ENCODE measurements at places on chromosomes 2 and 18.

DNA sequence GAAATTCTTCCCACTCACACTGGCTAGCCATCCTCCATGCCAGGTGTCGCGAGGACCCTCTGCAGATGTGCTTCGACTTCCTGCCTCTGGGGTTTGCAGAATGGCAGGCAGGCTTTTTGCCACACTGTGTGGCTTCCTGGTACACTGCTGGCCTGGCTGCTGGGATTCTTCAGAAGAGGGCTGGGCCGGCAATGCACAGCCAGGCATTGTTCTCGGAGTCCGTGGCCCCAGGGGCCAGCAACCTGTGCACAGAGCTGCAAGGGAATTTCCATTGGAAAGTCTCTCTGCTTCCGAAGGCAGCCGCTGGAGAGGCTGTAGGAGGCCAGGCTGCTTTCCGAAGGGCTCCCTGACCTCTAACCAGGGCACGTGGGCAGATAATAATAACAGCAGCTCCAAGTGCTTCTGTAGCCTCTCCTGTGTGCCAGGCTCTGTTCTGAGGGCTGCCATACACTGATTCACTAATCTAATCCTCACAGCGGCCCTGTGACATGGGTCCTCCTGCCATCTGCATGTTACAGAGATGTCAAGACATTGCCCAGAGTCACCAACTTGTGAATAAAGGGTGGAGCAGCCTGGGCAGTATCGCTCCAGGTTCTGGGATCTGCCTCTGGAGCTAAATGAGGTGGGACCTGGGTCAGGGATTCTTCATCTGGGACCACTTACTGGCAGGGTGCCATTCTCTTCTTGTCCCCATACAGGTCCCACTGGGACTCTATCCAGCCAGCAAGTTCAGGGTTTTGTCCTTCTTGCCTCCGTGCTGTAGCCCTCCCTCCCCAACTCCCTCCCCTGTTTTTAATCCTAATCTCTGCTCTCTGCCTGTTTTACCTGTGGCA lies 5.0 kb downstream of the LDLRAD4 start:
- DNase-seq, result peak; percentile 12

DNA sequence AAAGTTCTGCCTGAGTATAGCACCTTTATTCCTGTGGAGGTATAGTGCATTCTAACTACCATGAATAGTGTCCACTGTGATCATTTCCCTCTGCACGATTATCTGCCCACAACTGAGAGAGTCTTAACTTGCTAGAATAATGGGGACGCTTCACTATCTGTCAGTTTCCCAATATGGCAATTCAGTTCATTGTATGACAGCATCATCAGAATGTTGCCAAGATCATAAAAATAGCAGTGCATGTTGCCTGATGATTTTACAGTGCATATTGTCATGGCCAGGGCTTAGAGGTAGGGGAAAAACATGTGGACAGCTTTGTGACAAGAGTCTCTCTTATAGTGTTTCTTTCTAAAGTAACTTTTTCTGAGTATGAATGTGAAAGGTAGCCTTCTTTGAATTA lies 6.1 kb downstream of the RASGRP3 start:
- DNase-seq, result no peak

- no peak for DNase-seq
Observed at GRCh38 chr2:110780461-110780860, 48.1 kb downstream of the ACOXL start.

GRCh38 chr2:38080346-38080745 lies 4.4 kb upstream of the CYP1B1 start:
- DNase-seq, result no peak

DNA sequence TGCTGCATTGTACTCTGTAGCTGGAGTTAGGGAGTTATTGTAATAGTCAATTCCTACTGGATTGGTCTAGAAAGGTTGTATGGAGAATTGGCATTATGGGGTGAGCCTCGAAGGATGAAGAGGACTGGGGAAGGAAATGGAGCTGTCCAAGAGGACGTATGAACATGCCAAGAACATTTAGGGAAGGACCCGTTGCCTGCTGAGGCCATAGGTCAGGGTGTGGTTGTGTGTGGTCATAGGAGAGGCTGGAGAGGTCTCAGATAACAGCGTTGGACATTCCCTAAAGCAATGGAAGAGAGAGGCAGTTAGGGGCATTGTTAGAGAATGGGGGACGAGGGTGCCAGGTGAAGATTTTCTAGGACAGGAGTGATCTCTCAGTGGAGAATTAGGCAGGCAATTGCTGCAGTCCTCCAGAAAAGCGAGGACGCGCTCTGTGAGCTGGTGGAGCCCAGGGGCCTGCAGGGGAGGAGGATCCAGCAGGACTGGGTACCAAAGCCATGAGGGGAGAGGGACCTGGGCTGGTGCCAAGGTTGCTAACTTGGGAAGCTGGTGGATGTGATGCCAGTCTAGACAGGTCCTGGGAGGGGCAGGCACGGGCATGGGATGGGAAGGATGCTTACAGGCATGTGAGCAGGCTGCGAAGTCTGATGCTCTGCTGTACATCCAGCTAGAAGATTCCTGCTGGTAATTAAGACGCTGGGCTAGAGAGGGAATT lies 9.4 kb upstream of the PSD4 start:
- DNase-seq, result no peak

- no peak for DNase-seq
Observed at GRCh38 chr2:27842894-27843293, 47.3 kb downstream of the RBKS start.

DNA sequence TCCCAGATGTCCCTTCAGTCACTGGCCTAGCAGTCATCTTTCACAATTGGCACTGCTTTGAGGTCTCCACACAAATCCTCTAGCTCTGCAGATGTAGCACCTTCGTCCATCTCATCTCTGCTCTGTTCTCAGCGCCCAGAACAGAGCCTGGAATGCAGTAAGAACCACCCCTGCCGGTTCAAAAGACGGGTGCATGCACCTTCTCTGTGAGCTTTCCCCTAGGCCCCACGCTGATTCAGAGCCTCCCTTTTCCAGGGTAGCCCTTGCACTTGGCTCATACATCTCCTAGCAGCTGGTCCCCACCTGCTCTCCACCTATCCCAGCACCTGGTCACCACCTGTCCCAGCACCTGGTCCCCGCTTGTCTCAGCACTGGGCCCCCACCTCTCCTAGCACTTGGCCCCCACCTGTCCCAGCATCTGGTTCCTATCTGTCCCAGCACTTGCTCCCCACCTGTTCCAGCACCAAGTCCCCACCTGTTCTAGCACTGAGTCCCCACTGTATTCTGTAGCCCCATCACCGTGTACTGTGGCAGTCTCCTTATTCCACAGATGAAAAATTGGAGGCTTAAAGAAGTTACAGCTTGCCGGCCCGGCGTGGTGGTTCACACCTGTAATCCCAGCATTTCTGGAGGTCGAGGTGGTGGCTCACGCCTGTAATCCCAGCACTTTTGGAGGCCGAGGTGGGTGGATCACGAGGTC lies 4.7 kb upstream of the KCNF1 start:
- no peak for DNase-seq

GRCh38 chr2:39851651-39852110 lies 72.6 kb upstream of the THUMPD2 start:
- DNase-seq, result peak; percentile 12

- DNase-seq, result no peak
Observed at GRCh38 chr18:23857756-23858155, 156.8 kb upstream of the TTC39C start.

DNA sequence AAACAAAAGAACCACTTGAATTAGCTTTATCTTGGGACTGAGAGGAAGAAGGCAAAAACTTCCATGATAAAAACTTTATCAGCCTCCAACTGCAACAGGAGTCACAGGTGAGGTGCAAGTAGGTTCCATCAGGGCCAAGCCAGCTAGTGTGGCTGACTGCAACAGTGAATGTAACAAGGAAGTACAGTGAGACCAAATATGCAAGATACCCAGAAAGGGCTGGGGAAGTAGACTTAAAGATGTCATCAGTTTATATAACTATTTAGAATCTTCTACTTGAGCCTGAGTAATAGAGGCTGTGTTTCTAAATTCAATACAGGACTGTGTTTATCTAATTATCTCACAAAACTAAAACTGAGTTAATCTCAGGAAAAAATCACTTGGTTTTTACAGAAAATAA lies 14.8 kb downstream of the PLEKHM3 start:
- no peak for DNase-seq

- DNase-seq, result no peak
Observed at GRCh38 chr2:119481501-119482455, 42.5 kb downstream of the SCTR start.

DNA sequence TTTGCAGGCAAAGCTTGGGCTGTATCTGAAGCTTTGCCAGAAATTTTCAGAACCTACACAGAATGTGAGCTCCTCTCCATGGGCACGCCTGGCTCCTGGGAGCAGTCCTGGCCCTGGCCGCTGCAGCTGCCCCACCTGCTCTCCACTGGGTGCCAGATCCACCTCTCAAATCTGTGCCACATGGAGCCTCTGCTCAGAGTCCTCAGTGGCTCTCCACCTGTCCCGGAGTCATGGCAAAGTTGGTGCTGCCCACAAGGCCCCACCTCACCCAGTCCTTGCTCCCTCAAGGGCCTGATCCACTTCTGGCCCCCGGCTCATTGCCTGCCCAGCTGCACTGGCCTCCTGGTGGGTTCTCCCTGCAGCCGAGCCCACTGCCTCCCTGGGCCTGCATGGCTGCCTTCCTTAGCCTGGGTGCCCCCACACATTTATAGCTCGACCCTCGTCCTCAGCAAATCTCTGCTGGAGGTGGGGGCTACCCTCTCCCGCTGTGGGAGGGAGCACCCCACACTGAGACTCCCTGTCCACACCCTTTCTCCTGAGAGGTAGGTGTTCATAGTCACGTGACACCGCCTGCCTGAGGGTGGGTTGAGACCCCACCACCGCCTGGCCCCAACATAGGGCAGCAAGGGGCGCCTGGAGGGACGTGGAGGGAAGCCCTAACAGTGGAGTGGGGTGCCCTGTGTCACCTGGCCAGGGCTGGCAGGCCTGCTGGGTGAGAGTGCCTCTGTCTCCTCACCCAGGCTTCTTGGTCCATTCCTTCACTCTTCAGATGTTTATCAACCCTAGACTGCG lies 224.1 kb downstream of the SH3RF3 start:
- no peak for DNase-seq

- DNase-seq, result no peak
Observed at GRCh38 chr2:36705326-36706020, 9.0 kb downstream of the VIT start.

GRCh38 chr2:201758873-201759272 lies 21.9 kb downstream of the ALS2 start:
- DNase-seq, result no peak

DNA sequence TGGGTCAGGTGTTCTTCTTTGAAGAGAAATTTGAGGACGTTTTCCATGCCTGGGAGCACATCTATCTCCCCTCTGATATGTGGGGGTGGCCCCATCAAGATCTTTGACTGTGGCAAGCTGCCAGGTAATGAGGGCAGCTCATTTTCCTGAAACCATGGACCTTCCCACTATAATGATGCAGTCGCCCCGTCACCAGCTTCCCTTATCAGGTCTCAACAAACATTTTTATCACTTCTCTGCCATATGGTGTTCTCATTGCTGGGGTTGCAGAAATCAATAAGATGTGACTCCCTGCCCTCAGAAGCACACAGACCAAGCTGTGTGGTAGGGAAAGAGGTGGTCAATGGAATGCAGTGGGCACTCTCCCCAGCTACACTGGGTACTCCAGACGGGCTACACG lies 48.4 kb upstream of the B3GNT7 start:
- no peak for DNase-seq

GRCh38 chr2:8437228-8437948 lies 244.5 kb upstream of the ID2 start:
- no peak for DNase-seq

- DNase-seq, result no peak
Observed at GRCh38 chr18:35811896-35812295, 160.6 kb upstream of the RMP24 start.

- no peak for DNase-seq
Observed at GRCh38 chr2:5070257-5070656, 621.9 kb upstream of the SOX11 start.

DNA sequence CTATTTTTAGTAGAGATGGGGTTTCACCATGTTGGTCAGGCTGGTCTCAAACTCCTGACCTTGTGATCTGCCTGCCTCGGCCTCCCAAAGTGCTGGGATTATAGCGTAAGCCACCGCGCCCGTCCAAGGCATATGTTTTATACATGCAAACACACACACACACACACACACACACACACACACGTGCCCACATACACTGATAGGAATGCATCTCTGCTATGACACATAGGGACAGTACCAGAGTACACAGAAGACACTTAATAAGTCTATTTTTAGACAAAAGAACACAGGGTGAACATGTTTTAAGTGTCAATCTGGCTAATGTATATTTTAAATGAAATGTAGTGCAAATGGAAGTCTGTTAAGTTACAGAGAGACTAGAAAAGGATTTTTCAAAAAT lies 10.7 kb upstream of the RNF103 start:
- peak; percentile 13 for DNase-seq

- DNase-seq, result no peak
Observed at GRCh38 chr2:45466053-45466452, 145.0 kb downstream of the SRBD1 start.

DNA sequence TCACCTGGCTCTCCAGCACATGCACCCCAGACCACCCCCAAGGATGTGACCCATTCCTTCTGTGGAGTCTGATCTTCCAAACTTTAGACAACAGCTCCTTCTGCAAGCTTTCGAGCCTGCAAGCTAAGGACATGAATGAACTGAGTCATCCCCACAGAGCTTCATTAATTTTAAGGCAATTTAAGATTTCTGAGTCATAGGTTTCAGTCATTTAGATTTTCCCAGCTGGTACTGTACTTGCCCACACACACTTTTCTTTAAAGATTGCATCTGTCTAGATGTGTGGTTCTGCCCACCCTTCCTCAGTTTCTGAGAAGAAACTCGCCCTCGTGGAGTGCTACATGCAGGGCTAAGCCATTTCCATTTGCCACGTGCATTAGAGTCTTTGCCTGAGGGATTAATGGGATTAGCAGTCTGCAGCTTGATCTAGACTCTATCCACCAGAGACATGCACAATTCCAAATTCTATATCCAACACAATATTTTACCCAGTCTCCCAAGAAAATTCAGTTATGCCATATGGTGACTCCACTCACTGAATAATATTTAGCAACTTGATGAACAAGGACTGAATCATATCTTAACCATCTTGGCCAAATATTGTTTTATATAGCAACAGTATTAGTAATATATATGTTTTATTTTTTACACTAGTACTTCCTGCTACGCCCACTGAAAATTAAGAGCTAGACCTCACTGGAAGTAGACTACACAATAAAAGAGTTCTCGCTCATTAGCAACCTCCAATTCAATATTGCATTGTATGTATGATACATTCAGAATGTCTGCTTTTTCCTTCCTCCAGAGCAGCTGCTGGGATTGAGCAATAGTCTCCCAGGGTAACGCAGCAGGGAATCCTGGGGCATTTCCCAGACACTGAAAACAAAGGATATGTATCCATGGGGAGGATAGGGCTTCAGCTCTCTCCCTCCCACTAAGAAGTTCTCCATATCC lies 14.3 kb upstream of the TRIB2 start:
- peak; percentile 39 for DNase-seq

- DNase-seq, result no peak
Observed at GRCh38 chr2:147718831-147719230, 126.0 kb upstream of the ACVR2A start.

DNA sequence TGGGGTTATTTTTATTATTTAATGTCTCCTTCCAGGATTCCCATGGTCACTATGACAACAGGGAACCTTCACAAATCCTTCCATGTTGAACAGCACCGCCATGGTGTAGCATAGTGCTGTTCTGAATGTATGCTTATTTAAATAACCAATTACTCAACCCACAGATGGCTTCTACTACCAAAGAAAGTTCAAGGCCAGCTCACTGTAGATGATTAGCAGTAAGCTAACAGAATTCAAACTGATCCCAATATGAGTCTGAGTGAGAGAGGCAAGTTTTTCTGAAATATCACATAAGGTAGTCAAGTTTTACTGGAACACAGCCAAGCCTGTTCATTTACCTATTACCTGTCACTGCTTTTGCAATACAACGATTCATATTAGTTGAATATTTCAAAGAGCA lies 51.2 kb downstream of the CLASP1 start:
- no peak for DNase-seq

GRCh38 chr2:3518496-3519254 lies 656 bp downstream of the ADI1 start:
- peak; percentile 97 for DNase-seq

Data from activated CD8-positive, alpha-beta T cell treated with anti-CD3 and anti-CD28 coated beads for 36 hours (primary cell).